ENCODE measurements at places on chromosomes 5 and 9.

GRCh38 chr9:136521537-136521936 lies 24.3 kb downstream of the NOTCH1 start:
- DNase-seq = no peak

- DNase-seq = no peak
Observed at GRCh38 chr5:124554746-124555578, 191.5 kb downstream of the ZNF608 start.

DNA sequence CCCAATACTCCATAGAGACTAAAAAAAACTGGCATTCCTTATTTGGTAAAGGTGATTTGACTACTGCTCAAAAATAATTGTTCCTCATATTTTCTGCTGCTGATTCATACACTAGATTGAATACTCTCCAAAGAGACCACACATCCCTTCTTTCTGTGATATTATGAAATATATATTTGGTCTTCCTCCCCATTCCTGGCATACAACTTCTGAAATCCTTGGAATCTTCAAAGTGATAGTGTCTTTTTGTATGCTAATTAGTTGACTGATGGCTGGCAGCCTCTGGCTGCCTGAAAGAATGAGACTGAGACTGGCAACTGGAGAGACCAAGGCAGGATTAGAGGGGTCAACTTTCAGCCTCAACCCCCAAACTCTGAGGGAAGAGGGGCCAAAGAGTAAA lies 348.0 kb upstream of the RFX3 start:
- DNase-seq = no peak

DNA sequence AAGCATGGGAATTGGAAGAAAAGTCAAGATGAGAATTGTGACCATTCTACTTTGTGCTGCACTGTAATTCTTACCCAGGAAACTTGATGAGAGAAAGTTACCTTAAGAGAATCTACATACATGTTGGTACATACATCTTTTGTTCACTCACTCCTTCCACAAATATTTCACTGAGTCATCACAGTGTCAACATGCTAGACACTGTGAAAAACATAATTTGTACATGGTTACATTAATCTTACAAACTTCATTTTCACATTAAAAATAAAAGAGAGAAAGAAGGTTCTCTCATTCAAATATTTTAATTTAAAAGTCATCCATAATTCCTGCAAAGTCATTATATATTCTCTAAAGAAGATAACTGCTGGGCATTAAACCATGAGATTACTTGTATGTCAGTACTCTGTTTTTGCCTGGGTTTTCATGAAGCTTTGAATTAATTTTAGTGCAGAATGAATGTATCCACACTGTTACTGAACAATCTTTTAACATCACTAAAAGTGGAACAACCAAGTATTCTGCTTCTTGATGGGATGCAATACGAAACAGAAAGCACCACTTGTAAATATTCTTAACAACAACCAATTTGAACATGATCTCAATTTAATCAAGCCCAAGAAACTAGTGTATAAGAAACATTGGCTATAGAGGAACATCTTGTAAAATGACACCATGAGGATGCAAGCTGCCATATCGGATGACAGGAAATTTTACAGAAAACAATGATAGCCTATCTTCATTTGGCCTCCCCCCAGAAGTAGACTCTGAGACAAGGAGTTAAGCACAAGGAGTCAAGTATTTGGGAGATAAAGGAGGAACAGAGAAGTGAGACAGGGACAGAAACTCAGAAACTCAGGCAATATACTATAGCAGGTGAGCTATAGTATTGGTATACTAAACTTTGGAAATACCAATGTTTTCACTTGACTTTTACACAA lies 28.4 kb downstream of the ERP44 start:
- DNase-seq = no peak

DNA sequence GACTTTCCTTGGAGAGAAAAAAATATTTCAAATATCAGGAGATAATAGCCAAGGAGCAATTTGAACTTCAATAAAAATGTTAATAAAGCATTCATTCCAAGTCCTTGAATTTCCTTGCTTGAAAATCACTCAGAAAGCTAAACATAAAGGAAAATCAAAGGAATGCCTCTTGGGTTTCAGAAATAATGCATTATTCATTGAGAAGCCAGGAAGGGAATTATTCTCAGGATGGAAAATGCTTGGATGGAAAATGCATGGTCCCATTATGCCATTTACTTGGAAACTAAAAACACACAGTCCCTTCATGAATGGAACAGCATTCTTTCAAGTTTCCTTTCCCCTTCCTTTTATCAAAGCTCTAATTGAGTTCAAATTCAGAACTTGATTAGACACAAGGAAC lies 160.9 kb downstream of the LPAR1 start:
- no peak for DNase-seq

DNA sequence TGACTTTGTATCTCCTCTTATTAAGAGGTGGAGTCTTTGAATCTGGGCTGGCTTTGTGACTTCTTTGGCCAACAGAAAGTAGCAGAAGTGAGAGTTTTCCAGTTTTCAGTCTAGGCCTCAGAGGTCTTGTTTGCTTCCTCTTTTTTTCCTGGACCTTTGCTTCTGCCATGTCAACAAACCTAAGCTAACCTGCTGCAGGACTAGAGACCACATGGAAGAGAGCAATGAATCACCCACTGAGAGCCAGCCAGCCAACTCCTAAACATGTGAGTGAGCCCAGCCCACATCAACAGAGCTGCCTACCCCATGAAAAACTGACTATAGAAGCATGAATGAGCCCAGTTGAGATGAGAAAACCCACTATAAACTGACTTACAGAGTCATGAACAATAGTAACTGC lies 29.9 kb downstream of the MRPL22 start:
- no peak for DNase-seq

GRCh38 chr5:127011153-127011552 lies 19.2 kb downstream of the MARCHF3 start:
- no peak for DNase-seq

GRCh38 chr9:128495296-128495695 lies 9.2 kb upstream of the GLE1 start:
- DNase-seq = no peak

- DNase-seq = no peak
Observed at GRCh38 chr5:41754857-41755256, 115.4 kb downstream of the OXCT1 start.

DNA sequence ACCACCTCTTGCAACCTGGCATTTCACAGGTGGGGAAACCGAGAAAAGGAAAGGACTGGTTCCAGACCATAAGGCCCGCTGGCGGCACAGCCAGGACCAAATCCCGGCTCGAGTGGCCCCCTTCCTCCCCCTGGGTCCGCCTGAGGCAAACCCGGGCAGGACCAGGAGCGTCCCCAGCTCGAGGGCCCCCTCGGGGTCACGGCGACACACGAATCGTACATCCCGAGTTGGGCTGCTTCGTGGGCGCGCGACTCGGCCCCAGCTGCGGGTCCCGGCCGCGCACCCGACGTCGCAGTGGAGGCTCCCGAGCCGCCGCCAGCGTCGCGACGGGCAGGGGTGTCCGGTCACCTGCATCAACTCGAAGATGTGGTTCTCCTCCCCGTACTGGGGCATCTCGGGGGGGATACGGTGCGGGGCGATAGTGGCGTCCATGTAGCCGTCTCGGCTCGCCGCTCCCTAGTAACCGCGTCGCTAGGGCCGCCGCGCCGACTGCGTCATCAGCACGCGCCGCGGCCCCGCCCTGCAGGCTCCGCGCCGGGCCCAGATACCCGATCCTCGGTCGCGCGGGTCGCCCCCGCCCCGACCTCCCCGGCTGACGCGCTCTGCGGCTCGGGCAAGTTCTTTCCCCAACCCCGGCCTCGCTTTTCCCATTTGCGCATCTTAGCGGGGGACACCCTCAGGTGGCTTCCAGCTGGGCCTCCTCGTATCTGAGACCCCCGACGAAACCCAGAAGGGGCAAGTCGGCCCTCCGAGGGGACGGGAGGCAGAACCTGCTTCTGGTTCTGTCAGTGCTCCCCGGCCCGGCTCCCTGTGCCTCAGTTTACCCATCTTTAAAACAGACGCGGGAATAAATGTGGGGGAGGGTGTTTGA lies at the start of gene AK8:
AK8 (minus strand) TSS at position 461 of the 871 bp plus-strand sequence; CDS start at position 432, 29 bp downstream.
- peak; percentile 43 for DNase-seq

DNA sequence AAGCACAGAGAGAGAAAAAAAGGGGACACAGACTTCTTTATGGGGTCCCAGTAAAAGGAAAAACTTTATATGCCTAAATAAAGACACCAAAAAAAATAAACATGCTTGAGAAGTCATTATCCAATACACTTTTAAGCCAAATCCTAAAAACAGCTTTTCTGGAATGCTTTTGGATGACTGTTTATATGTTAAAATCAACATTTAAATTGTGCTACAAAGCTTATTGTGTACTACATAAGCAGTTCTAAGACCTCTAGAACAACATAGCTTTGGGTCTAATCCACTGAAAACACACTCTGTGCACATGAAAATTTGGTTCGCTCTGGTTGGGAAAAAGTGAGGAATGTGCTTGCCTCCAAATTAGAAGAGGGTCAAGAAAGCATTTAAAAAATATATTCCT lies 92.5 kb downstream of the EBF1 start:
- no peak for DNase-seq

DNA sequence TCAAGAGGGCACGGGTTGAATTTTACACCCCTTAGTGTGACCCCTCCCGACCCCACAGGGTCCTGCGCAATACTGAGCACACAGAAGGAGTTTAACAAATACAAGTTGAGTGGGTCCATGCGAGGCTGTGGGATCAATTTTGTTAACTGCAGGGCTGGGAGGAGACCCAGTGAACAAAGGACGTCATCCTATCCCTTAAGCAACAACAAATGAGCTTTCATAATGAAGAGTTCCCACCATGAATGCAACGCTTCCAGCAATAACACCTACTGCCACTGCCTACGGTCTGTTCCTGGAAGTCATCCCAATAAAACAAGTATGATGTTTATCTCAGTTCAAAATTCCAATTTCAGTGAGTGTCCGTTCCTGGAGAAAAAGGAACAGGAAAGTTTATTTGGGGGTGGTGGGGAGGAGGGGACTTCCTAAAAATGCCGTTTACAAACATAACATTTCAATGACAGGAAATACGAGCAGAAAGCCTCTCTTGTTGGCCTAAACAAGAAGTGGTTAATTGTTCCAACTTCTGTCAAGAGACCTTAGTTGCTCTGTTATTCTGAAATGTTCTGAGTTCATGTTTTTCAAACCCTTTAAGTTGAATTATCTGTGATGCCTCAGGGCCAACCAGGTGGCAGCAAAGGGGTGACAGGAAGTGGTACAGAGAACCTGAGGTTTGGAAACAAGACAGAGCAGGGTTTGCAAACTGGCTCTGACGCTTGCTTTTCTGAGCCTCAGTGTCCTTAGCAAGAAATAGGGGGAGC lies 65.8 kb upstream of the PLPP6 start:
- DNase-seq = no peak

GRCh38 chr9:13786711-13787110 lies 507.2 kb upstream of the MPDZ start:
- DNase-seq = no peak

GRCh38 chr5:68139611-68140441 lies 75.7 kb upstream of the PIK3R1 start:
- no peak for DNase-seq

DNA sequence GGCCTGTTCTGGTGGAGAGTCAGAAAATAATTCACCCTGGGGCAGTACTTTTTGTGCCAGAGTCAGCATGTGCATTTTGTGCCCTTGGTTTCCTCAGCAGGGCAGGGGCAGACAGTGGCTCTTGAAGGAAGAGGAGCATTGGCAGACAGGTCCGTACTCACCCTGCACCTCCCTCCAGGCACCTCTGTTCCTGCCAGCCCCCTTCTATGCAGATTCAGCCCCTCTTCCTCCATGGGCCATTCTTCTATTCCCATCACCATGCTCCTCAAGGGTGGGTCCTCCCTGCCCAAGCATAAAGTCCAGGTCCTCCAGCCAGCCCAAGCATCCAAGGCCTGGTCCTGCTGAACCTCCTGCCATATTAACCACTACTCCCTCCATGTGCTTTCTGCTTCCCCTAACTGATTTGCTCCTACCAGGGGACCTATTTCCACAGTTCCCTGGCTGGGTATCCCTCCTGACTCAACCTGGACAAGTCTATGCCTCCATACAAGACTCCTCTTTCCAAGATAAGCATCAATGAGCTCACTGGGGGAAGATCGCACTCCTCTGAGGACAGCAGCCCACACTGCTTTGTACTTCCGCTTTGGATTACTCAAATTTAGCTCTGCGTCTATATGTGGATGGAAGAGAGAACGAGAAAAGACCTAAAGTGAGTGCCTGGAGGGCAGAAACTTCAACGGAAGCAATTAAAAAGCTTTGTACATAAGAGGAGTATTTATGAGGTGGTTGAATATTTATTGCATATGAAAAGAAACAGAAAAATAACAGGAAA lies 9.3 kb upstream of the ACSL6 start:
- DNase-seq = no peak

GRCh38 chr9:20426019-20426418 lies 196.3 kb downstream of the MLLT3 start:
- DNase-seq = no peak

DNA sequence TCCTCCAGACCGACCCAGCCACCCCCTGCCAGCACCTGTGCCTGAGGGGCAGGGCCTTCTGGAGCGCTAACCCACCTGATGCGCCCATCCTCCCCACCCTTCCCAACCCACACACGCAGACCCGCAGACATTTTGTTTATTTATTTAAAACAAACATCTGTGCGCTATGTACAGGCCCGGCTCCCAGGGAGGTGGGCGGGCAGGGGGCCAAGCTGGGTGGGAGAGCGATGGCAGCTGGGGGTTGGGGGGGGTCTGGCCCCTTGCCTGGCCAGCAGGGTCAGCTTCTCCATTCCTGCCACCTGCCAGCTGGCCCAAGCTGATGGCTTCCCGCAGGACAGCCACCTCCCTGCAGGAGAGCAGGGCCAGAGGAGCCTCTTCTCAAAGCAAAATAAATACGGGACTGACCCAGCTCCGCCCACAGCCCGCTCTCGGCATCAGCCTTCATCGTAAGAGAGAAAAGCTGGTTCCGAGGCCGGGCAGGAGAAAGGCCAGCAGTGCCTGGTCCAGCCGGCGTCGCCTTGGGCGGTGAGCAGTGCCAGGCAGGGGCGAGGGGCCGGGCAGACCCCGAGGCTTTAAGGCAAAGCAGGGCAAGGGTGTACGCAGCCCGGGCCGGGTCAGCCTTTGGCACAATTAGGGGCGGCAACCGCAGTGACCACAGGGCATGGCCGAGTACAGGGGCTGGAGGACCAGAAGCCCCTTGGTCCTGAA lies 10.9 kb upstream of the CLIC3 start:
- no peak for DNase-seq

DNA sequence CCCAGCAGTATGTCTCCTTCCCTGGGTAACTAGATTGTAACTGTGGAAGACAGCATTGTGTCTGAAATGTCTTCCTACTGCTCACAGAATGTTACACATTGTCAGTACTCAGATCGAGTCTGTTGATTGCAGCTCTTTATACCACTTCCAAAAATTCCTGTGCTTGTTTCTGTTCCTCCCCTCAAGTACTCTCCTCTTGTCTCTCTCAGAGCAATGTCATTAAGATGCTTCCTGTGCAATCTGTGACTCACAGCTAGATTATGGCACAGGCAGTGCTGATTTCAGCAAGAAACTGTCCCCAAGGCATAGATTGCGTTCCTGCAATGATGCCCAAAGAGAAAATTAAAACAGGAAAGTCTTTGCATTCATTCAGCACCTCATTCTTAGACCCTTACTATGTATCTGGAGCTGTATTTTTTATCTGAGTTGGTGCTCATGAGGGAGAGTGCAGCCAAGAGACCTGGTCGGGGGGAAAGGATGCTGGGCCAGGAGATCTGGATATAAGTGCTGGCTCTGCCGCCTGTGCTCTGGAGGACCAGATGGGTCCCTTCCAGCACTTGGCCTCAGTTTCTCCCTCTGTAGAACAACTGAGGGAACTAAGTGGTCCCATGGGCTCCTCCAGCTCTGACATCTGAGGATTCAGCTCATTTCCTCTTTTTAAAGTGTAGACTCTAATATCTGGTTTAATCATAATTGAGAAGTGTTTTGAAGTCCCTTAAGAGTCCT lies 40.8 kb upstream of the GNPDA1 start:
- DNase-seq = no peak

Measured in stimulated activated CD8-positive, alpha-beta memory T cell treated with anti-CD3 and anti-CD28 coated beads, Interleukin-15, amount 100 ng/mL, for 1 hour (primary cell).